T-helper 22 cell (primary cell): ENCODE measurements at places on chromosomes 16 and 17.

- DNase-seq: no peak
Observed at GRCh38 chr17:40722241-40722640, 18.7 kb upstream of the KRT24 start.

GRCh38 chr17:67212714-67213417, 32.1 kb downstream of the HELZ start:
- no peak for DNase-seq

DNA sequence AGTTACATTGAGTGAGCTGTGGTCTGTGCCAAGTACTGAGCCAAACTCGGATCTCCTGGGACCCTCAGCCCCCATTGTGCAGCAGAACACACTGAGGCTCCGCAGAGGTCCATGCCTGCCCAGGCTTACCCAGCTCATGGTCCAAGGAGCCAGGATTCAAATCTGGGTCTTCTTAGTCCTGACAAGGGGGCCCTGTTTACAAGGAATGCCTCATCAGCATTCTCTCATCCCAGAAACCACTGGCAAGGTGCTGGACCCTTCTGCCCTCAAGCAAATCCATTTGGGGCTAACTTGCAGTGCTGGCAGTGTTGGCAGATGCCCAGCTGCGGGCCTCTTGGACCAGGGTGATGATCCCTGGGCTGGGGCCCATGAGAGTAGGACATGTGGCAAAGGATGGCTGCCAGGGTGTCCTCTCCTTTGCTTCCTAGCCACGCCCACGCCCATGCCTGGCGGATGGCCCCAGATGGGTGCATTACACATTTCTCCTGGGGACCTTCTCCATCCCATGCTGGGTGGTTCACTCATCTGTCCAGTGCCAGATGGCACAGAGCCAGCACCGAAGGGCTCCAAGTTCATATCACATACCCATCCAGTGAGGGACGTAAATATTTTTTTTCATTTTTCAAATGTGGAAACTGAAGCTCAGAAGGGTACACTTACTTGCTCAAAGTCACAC, 117.7 kb downstream of the CMIP start:
- no peak for DNase-seq

- DNase-seq: no peak
Observed at GRCh38 chr16:65667011-65667578, 545.2 kb upstream of the CDH11 start.

DNA sequence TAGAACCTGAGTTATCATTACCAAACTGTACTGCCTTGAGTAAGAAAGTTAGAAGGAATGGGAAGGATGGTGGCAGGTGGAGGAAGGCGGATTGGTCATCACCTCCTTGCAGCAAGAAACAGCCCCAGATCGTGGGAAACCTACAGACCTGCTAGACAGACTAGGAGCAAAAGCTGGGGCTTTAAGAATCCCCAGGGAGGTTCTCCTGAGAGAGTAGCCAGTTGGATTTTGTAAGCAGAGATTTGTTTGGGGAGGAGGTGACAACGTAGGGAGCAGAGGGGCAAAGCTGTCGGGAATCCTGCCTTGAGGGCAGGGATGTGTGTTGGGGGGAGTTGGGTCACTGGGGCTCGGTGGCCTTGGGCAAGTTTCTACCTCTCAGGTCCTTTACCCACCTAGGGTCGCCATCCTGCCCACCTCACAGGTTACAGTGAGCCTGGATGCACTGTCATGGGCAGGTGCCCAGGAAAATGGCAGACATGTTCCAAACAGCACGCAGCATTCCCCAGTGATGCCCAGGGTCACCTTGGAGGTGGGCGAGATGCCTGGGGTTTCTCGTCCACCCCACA, 49.2 kb upstream of the STH start:
- no peak for DNase-seq

DNA sequence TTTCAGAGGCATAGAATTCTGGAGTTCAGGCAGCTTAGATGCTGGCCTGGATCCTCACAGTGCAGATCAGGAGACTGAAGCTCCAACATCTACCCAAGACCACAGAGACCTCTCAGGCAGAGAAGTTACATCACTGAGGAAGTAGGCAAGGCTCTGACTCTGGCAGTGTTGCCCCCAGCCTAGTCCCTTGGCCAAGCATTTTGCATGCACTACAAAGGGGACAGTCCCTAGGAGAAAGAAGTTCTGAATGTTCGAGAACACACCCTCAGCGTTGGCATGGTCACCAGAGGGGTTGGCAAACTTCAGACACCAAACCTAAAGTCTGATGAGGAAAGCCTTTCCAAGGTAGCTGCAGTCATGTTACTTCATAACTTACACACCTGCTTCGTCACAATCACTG, 2.5 kb downstream of the RANBP10 start:
- no peak for DNase-seq

DNA sequence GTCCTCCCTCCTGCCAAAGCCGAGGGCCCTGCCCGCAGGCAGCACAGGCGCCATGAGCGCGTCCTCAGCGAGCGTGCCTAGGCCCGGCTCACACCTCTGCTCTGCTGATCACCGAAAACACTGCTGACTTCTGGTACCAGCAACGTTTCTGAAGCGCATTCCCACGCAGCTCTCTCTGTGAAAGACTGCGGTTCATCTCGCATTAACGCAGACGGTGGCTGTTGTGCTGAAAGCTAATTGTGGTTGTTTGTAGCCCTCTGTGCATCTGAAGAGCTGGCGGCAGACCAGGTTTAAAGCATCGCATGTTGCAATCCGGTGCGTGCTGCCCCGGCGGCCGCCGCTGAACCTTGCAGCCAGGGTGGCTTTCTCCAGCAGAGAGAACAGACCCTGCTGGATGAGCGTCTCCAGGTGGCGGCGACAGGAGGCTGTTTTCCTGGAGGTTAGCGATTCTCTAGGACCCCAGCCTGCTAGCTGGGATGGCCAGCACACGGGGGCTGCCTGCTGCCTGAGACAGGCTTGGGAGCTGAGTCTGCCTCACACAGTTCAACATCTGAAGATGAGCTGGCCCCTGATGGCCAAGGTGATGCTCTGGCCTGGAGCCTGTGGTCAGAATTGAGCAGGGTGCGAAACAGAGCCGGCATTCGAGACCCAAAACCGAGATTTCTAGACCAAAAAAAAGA, 49.8 kb upstream of the CHMP6 start:
- DNase-seq: no peak

DNA sequence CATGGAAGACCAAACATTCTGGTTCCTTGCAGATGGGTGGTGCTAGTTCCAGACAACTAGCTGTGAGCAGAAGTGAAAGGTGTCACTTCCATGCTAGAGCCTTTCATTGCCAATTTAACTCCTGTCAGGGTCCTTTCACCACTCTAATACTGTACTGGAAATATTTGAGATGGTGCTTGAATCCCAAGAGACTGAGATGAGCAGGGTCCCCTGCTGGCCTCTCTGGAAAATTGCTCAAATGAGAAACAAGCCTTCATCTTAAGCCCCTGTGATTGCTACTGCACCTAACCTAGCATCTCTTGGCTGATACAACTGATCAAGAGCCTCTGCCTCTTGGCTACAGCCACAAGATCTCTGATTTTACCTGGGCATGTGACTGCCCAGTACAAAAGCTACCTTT, 7.4 kb upstream of the VAC14 start:
- DNase-seq: no peak

GRCh38 chr17:57366558-57367351, 110.4 kb downstream of the MSI2 start:
- no peak for DNase-seq

DNA sequence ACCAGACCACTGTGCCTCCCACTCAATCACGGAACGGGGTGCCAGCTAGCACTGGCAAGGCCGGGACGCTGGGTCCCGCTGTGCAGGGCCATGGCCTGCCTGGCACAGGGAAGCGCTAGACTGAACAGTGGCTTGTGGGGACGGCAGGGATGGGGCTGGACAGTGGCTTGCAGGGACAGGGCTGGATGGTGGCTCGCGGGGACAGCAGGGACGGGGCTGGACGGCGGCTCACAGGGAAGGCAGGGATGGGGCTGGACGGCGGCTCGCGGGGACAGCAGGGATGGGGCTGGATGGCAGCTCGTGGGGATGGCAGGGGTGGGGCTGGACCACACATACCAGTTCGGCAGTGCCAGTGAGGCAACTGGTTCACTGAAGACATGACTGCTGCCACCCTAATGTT, 32.6 kb downstream of the LMF1 start:
- DNase-seq: no peak
